ENCODE measurements at places on chromosomes 16 and 17.

GRCh38 chr17:73172252-73172651, 7.4 kb downstream of the SSTR2 start:
- no peak for DNase-seq

GRCh38 chr16:29674188-29674587, 4.8 kb upstream of the QPRT start:
- DNase-seq: no peak

DNA sequence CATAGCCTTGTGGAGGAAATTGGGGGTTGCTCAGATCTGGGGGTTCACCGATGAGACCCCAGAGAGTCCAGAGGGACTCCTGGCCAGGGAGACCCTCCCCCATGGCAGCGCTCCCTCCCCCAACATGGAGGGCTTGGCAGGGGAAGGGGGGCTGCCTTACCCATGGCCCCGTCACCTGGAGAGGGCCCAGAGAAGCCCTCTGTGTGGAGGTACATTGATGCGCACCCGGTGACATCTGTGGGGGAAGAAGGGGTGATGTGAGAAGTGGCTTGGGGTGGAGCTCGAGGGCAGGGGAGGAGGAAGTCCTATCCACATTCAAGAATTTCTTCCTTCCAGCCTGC, 16.2 kb downstream of the ETV4 start:
- DNase-seq: no peak

DNA sequence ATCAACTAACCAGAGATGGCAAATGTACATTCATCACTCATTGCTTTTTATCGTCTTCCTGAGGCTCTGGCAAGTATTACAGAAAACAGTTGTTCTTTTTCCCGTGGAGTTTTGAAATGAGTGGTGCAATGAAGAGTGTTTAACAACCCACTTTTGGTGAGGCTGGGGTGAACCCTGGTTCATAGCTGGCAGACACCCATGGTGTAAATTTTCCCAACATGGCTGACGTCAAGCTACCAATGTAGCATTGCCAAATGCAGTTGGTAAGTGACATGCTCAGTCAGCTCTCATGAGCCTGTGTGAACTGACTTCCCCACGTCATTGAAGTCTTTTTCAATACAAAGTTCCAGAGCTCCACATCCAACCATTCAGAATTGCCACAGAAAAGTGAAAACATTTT, 386.2 kb downstream of the TMEM114 start:
- DNase-seq: no peak

DNA sequence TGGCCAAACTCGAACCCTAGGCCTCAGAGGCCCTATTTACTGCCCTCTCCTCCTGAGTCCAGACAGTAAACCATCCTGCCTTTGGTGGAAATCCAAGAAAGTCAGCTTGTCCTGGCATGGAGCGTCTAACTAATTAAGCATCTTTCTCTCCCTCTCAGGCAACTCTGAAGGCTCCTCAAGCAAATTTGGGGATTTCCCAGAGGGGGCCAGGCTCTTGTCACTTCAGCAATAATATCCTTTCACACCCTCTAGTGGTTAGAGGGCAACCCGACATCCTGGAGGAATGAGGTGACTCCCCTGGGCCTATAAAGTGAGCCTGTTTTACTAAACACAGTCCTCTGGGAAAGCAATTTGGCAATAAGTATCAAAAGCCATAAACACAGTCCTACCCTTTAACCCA, 60.4 kb downstream of the NOG start:
- peak; percentile 10 for DNase-seq

- DNase-seq: no peak
Observed at GRCh38 chr17:38741921-38742410, 6.2 kb downstream of the PCGF2 start.

DNA sequence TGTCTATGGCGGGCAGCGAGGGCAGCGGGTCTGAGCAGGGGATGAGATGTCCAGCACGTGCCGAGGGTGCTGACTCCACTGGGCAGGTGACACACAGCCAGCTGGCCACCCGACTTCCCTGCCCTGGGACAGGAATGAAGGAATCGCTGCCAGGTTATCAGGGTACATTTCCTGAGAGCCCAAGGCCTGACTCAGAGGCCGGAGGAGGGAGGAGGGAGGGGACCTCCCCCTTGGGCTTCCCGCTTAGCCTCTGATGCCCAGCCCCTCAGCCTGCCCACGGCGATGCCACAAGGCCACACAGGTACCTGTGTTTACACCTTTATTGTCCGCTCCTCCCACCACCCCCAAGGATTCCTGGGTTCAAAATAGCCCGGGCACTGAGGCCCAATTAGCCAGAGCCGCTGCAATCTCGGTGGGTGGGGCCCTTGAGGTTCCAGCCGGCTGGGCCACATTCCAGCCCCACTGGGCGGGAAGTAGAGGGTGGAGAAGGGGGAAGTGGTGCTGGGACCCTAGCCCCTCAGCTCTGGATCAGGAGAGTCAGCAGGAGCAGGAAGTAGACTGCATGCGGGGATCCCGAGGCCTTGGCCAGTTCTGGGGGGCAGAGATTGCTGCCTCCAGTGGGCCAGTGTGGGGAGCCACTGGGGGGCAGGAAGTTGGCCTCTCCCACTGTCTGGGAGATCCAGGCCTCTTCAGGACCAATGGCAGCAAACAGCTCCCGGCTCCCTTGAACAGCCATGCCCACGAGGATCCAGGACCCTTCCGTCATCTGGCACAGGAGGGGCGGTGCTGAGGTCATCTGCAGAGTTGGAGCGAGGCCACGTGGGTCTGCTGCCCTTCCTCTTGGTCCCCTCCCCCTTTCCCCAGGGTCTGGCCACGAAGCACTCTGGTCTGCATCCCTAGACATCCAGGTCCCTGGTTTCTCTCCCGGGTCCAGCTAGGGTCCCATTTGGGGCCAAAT, 3.4 kb upstream of the PRSS8 start:
- DNase-seq: no peak

DNA sequence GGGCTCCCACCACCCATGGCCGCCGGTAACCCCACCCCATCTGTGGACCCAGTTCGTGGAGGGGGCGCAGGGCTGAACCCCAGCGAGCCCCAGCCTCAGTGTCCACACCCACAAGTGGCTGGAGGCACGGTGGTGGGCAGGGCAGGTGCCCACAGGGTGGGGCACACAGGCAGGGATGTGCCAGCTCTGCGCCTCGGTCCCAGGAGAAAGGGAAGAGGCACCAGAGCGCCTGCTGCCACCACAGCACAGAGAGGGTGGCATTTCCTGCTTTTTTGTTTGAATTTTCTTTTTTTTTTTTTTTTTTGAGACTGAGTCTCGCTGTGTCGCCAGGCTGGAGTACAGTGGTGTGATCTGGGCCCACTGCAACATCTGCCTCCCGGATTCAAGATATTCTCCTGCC, 19.0 kb downstream of the ZFPM1 start:
- DNase-seq: no peak

DNA sequence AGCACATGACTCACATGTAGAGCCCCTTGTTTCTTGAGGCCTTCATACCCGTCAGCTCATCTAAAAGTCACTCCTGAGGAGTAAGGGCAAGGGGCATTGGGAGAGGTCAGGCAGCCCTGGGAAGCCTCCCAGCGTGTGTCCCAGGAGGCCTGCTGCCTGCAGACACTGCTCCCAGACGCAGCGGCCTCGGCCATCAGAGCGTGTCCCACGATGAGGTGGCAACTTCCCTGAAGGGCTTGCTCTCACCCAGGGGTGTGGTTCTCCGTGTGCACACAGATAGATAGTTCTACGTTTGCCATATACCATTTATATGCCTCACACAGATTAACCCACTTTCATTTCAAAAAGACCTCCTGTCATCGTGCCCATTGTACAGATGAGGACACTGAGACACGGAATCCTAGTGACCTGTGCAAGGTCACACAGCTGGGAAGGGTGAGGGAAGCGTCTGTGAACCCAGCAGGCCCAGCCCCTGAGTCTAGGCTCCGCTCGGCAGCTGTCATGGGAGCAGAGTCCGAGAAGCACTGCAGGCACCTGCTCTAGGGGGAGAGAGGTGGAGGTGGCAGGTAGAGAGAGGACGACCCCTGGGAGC, 8.3 kb downstream of the TUBB3 start:
- DNase-seq: no peak

DNA sequence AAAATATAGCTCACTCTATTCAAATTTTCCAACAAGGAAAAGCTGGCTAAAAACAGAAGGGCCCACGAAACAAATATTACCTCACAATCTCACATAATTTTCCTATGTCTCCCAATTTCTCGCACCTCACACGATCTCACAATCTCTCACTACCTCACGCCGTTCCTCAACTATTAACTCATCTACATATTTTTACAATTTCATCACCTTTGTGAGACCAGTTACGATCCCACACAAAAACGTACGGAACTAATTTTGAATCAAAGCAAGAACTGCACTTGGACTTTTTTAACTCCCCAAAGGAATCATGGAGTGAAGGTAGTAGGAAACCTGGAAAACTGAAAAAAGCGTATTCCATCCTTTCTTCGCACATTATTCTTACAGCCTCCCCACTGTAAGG, 1.1 kb downstream of the CBX1 start:
- no peak for DNase-seq

- no peak for DNase-seq
Observed at GRCh38 chr17:73369111-73369521, 57.3 kb upstream of the CDC42EP4 start.

GRCh38 chr16:57042157-57043111, 49.9 kb upstream of the CPNE2 start:
- no peak for DNase-seq

DNA sequence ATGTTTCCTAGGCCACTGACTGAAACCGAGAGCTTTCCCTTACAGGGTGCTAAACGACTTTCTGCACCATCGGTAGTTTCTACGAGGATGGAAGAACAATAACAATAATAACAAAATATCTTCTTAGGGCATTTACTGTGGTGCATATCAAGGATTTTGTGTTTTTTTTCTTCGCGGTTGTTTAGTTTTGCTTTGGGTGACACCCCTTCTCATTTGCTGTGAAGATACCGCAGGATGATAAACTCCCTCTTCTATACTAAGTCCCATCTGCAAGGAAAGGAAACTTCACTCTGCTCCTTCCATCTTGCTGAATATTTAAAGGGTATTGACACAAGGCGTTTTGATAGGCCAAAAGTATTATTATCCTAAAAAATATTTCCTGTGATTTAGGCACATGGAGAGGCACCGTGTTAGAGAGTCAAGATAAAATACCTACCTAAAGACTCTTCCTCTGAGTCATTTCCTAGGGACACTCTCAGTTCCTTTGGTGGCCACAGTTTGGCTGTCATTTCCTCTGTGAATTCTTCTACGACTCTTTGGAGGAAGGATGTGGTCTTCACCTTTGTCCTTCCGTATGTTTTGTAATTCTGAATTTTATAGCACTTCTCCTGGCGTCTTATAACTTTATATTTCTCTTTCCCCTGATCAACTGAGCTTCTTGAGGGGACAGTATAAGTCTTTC, 318.8 kb downstream of the CDH13 start:
- DNase-seq: no peak

DNA sequence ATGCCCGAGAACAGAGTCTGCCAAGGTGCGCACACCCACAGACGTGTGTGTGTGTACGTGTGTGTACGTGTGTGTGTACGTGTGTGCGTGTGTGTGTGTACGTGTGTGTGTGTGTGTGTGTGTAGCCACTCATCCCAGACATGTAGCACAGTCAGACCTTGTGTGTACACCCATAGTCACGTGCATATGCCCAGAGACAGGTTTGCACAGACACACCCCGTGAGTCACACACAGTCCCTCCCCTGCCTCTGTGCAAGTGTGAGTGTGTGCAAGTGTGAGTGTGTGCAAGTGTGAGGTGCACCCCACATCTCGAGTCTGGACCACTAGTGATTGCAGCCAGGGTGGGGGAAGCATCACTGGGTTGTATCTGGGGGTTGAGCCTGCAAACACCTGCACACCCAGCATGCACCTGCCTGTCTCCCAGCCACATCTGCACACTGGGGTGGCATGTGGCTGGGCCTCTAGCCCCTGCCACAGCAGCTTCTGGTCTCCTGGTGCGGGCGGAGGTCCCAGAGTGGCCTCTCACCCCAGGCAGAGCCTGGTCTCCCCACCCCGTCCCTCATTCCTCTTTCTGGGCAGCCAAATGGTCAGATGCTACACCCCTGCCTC, 23.6 kb downstream of the BAHCC1 start:
- DNase-seq: no peak

DNA sequence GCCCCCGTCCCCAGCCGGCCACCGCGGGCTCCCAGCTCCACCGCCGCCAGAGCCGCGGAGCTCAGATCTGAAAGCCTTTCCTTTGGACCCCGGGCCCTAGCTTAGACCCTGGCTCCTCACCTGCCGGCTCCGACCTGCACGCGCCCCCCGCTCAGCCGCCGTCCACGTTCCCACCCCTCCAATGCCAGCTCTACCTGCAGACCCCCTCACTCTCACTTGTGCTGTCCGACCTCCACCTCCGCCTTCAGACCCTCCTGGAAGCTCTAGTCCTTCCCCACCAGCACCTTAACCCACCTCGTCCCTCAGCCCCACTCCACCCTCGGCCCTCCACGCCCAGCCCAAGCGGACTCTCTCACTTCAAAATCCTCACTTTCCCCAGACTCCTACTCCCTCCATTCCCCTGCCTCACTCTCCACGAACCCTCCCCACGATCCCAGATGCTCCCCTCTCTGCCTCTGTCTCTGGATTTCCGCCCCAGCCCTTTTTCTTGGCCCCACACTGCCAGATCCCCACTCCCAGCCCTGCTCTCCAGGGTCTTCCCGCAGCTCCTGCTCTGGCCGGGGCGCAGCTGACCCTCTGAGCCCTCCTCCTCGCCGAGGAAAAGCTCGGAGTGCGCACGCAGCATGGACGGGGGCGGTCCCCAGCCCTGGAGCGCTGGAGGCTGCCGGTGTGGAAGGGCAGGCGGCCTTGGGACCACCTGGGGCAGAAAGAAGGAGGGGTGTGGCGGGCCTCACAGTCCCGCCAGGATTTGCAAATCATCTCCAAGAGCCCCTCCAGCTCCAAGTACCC, at the start of gene TMEM114:
TMEM114 (minus strand) TSS at position 612 of the 789 bp plus-strand sequence. CDS start 673 bp downstream, outside the sequence.
- DNase-seq: no peak

DNA sequence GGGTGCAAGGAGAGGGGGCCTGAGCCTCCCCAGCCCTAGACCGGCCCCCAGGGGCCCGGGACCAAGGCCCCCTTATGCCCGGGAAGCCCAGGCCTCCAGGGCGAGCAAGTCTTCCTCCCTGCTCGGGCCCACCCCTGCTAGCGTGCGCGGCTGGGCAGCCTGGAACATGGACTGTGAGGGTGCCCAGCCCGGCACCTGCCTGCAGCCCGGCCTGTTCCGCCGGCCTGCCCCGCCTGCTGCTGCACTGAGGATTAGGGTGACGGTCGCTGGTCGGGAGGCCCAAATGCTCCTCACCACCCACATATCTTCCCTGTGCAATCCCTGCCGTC, 6.0 kb downstream of the HS3ST6 start:
- DNase-seq: no peak

Data from erythroblast (primary cell).